ENCODE measurements at places on chromosomes 16 and 17.

DNA sequence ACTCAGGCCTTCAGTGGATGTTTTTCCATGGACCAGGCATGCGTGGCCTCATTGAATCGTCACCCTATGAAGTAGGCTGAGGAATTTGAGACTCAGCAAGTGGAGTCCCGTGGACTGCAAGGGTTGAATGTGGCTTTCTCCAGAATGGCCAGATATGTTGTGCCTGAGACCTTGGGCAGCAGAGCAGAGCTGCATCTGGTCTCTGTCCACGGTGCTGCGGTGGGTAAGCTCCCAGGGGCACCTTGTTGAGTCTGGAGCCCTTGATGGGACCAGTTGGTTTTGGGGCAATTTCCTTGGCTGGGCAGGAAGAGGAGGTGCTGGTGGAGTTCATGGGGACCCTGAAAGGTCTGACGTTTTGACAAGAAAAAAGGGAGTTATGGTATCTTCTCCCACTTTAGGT, 368.1 kb upstream of the EEF2KMT start:
- no peak for DNase-seq

DNA sequence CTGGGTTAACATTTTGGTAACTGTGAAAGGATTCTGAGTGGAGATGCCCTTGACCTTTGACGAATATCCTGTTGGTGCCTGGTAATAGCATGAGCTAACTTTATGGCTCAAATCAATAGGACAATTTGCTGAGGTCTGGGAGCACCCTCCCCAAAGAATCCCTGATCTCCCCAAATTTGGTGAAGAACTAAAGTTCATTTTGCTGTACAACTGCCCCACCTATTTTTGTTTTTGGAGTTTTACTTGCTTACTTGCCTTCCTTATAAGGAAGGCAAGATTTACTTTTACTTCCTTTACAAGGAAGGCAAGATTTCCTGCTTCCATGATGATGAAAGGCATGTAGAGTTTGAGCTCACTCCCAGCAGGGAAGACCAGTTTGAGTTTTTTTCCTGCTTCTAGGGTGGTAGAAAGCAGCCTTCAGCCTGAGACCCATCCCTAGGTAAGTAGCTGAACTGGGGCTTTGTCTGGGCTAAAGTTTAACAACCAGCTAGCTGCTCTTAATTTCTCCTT, 2.8 kb downstream of the KRTAP4-9 start:
- DNase-seq: no peak

DNA sequence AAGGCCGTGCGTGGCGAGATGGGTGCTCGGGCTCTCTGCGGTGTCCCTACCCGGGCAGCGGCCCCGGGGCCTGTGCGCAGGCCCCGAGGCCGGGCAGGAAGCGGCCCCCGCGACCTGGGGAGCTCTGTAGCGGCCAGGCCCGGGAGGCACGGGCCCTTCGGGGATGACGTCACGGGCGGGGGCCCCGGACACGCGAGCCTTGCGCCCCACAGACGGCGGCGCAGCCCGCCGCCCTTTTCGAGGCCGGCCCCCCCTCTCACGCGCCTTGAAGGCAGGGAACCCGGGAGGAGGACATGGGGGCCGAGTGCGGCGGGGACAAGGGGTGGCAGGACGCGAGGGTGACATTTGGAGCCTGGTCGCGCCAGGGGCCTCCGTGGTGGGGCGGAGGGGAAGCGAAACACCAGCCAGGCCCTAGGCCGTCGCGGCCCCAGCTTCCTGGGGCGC, 1.1 kb downstream of the RAI1 start:
- peak; percentile 19 for DNase-seq

GRCh38 chr17:37483311-37484039, 6.2 kb upstream of the DUSP14 start:
- no peak for DNase-seq

GRCh38 chr17:34886831-34887230, 74.4 kb downstream of the CCT6B start:
- no peak for DNase-seq

DNA sequence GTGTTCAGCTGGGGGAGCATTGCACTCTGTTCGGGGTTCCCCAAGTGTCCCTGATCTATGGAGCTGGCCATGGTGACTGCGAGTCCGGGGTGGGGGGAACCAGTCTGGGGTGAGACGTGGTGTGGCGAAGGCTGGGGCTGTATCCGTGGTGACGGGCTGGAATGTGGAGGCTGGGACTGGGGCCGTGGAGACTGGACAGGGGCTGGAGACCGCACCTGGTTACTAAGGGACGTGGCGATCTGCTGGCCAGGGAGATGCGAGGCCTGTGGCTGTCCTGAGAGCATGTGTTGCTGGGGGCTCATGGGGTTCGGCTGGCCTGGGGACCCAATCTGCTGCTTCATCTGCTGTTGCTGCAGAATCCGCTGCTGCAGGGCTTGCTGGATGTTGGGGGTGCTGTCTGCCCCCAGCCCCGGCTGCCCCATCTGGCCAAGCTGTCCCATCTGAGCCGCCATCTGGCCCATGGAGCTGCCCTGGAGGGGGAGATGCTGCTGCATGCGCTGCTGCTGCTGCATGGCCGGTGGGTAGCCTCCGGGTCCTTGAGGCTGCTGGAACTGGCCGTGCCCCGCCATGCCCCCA, 10.6 kb upstream of the TRAP1 start:
- no peak for DNase-seq

GRCh38 chr16:59047114-59047513, 313.0 kb upstream of the GOT2 start:
- peak; percentile 65 for DNase-seq

- DNase-seq: no peak
Measured at GRCh38 chr17:81932333-81932983, 4.6 kb downstream of the PYCR1 start.

DNA sequence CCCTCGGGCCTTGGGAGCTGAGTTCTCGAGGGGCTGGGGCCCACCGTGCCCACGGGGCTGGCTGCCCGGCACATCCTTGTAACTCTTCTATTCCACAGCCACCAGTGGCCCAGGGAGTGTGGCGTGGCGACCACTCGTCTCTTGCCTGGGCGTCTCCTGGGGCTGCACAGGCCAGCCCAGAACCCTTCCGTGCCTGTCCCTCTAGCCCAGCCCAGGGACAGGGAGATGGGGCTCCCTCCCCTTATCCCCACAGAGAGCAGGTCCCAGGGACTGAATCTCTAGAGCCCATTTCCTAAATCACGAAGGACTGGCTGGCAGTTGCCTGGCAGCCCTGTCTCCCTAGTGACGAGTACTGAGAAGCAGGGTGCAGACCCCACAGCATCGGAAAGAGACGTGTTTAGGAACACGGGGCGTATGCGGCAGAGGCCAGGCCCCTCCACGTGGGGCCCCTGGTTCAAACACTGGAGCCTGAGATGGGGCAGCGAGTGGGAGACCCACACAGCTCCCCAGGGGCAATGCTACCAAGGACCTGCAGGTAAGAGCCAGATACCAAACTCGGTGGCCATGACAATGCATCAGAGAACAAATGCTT, 51.0 kb downstream of the TIMM22 start:
- DNase-seq: no peak
